NCI-H2081 (cell line): ENCODE measurements at places on chromosomes 2 and 18.

DNA sequence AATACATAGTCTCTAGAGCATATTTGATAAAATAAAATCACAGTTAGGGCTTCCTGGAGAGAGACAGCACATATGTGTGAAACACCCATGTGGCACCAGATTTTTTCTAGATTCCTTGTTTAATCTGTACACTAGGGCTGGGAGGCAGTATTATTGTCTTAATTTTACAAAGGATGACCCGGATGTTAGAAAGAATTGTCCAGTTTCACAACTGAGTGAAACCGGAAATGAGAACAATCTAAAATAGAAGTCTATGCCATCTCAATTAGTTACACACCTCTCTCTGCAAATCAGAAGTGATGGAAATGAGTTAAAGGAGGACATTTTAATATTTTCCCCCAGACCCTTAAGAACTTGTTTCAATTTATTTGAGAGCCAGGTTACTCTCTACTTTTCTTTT is 463.7 kb upstream of the DSEL start:
- no peak for DNase-seq

DNA sequence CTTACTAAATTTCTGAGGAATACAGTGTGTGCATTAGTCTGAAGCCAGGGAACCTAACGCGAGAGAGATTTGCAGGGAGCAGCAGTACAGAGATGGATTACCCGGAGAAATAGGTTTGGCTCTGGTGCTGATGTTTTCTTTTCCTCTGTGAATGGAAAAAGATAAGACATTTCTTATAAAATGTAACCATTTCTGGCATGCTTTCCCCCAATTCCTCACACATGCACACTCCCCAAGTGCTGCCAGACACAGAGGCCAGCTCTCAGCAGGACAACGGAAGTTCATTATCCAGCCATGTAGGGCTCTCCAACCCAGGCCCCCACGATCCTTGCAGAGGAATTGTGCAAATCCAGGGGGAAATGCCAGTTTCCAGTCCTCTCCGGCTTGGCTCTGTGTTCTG is 224.5 kb upstream of the MGAT5 start:
- DNase-seq = no peak

DNA sequence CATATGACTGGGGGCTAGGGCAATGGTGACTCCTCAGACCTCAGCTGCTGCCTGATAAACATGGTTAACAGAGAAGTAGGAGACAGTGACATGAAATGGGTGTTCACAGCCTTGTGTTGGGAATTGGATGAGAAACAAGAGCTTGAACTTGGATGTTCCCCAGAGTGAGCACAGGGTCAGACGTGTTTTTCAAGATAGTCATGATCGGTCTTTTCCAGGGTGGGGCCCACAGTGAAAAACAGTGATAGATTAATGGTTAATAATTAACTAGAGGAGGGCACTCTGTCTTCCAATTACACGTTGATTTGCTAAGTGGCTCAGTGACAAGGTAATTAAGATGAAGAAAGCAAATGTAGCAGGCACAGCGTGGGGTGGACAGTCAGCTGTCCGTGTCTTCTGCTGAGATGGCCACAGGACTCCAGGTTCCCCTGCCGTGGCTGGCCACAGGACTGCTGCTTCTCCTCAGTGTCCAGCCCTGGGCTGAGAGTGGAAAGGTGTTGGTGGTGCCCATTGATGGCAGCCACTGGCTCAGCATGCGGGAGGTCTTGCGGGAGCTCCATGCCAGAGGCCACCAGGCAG is at the start of gene UGT1A3:
UGT1A3 (plus strand) TSS at position 320 of the 579 bp plus-strand sequence; CDS start at position 405, 85 bp downstream.
- no peak for DNase-seq

DNA sequence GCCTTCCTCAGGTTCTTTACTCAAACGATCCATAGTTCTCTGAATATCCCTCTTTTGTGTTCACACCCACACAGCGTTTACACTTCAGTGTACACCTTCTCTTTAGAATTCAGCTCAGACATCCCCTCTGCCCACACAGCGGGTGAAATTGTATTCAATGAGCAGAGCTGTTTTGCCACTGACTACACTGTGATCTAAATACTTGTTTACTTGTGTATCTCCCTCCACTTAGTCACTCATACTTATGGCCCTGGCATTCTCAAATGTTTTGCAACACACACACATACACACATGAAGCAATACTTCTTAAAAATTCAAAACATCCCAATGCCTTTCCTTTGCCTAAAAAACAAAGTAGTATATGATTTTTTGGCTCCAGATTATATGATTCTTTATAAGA is 297.1 kb downstream of the TMX3 start:
- no peak for DNase-seq

DNA sequence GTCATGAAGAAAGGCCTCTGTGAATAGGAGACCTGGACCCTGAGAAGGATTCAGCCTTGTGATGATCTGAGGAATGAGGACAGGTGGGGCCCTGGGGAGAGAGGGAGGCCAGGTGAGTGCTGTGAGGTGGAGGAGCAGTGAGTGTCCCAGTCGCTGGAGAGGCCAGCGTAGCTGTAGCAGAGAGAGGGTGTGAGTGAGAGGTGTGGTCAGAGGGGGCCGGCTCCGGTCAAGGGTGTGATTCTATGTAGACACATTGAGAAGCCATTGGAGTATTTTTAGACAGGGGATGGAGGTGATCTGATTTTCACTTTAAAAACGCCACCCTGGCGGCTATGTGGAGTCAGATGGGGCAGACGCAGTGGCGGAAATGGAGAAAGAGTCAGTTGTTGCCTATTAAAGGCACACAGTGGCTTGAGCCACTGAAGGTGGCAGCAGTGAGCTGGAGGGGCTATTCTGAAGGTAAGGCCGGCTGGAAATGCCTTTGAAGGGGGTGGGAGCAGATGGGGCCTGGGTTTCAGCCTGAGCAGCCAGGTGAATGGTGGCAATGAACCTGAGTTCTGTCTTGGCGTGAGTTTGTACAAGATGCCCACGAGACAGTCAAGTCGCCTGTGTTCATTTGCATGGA is 55.6 kb downstream of the GREB1 start:
- no peak for DNase-seq

GRCh38 chr2:200136655-200137054 is 169.8 kb upstream of the SPATS2L start:
- no peak for DNase-seq

DNA sequence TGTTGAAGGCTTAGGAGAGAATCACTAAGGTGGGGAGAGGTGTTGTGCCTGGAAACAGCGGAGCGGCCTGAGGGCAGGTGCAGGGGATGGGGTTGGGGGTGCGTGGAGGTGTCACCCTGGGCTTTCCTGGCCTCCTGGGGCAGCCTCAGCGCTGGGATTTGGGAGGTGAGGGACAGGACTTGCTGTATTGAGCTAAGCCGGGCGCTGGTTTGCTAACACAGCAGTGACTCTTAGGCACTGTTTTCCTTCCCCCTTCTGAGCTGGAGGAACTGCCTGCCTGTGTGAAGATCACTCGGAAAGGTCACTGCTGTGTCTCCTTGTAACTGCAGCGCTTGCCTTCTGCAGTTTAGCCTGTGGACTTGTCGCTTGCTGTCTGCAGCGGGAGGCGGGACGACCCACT is 21.2 kb downstream of the PRELID3A start:
- no peak for DNase-seq

- DNase-seq = no peak
Observed at GRCh38 chr18:70418546-70419311, 129.9 kb downstream of the SOCS6 start.

- DNase-seq = no peak
Observed at GRCh38 chr18:22536558-22536957, 118.8 kb upstream of the CTAGE1 start.

DNA sequence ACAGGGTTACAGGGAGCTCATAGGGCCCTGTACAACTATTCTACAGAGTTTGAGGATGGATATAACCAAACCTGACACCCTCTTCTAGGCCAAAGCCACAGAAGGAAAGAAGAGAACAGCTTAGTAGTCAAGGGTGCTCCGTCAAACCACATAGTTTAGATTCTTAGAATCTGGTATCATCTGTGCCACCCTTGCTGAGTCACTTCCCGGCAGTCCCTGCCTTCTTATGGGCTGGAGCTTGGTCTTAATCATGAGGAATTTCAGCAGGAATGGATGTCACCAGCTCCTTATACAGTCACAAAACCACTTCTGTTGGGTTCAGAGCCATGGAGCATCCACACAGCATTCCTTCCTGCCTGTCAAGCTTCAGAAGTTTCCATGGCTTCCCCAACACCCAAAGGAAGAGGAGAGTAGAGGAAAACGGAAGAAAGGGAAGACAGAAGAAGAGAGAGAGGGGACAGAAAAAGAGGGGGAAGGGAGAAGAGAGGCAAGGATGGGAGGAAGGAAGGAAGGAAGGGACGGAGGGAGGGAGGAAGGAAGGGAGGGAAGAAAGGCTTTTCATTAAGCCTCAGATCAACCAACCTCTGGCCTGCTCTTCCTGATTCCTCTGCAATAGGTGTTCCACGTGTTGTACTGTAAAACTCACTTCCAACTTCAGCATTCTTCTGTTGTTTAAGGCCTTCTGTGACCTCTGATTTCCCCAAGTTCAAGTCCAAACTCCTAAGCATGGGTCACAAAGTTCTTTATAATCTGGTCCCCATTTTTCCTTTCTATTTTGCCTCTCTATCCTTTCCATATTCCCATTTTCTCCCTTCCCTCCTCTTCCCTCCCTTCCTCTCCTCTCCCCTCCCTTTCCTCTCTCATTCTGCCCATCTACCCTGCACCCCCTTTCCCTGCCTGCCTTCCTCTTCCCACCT is 246.1 kb upstream of the TNP1 start:
- no peak for DNase-seq

- DNase-seq = peak; percentile 74
Observed at GRCh38 chr2:209771474-209772289, at the start of gene UNC80. Gene UNC80 (plus strand): TSS chr2:209771832. CDS start chr2:209772073, 241 bp downstream.

- peak; percentile 19 for DNase-seq
Observed at GRCh38 chr2:36356298-36356989, 866 bp downstream of the CRIM1 start.

DNA sequence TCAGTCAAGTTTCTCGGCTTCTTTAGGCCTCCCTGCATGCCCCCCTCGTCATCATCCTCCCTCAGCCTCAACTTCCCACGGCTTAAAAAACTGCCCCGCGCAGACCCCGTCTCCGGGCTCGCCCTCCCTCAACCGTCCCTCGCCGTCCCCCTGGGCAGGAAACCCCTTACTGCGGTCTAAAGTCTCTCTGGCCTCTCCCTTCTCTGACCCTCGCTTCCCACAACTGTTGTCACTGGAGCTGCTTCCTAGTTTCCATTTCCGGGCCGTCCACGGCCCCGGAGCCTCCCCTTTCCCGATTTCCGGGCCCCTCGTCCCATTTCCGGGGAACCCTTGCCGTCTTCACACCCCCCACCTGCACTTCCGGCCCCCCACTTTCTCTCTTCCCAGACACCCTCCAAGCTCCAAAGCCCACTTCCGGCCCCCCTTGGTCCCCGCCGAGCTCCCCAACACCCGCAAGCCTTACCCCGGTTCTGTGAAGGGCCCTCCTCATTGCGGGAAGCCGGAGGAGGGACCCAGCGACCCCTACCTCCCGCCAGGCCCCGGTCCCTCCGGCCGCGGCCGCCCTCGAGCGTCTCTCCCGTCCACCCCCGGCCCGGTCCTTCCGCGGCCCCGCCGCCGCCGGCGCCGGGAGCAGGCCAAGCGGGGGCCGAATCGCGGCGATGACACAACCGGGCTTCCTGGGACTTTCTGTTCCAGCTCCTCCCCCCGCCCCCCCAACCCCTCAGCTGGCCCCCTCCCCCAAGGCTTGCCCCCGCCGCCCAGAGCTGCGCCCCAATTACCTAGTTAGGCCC is 513 bp downstream of the TRIP12 start:
- DNase-seq = peak; percentile 71

GRCh38 chr18:3248062-3248657 is 559 bp downstream of the MYL12A start:
- DNase-seq = no peak

- DNase-seq = no peak
Observed at GRCh38 chr2:67571785-67572718, 174.9 kb downstream of the ETAA1 start.

DNA sequence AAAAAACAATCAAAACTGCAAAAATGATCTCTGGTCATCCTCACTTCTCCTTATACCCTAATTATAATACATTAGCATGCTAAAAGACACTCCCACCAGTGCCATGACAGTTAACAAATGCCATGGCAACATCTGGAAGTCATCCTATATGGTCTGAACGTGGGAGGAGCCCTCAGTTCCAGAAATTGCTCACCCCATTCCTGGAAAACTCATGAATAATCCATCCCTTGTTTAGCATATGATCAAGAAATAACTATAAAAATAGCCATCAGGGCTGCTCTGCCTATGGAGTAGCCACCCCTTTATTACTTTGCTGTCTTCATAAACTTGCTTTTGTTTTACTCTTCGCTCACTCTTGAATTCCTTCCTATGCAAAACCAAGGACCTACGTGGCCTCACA is 5.7 kb upstream of the C2orf80 start:
- DNase-seq = no peak
